ENCODE measurements at places on chromosomes 6 and 20.

GRCh38 chr6:126040826-126041225, 54.5 kb downstream of the TRMT11 start:
- no peak for DNase-seq

- no peak for DNase-seq
Observed at GRCh38 chr6:124977067-124977908, 15.1 kb downstream of the RNF217 start.

DNA sequence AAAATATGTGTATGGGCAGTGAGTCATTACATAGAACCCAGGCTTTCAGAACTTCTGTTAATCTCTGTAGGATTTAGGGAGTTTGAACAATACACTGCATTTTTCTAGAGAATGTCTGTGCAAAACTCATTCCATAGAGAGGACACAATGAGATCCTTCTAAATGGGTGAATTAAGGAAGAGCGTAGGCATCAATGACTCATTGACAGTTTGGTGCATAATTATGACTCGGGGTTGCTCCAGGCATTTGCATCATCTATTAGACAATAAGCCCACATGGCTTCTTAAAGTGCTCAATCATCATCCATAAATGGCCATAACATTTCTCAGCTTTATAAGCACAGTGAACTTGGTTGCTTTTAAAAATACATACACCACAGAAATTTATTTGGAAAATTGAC, 625.5 kb downstream of the CDH26 start:
- DNase-seq, result no peak

GRCh38 chr20:1805161-1805581, 90.0 kb upstream of the SIRPA start:
- DNase-seq, result peak; percentile 54

GRCh38 chr6:81242624-81243023, 509.9 kb downstream of the TENT5A start:
- no peak for DNase-seq

DNA sequence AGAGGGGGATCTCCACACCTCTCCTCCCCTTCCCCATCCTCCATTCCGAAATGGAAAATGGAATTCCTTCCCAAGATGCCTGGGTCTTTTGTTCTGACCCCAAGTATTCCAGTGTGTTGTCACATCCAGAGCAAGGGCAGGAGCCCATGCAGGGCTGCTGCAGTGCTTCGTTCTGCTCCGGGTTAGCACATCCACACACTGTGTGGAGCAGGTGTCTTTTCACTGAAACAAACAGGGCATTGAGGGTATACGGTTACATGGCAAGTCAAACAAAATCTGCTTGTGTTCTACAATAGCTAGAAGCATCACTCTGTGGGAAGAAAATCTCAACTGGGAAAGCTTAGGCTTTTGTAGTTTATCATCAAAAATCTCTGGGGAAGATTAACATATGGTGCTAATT, 56.9 kb downstream of the LYRM2 start:
- DNase-seq, result no peak

GRCh38 chr20:40525351-40525750, 163.7 kb downstream of the MAFB start:
- no peak for DNase-seq

DNA sequence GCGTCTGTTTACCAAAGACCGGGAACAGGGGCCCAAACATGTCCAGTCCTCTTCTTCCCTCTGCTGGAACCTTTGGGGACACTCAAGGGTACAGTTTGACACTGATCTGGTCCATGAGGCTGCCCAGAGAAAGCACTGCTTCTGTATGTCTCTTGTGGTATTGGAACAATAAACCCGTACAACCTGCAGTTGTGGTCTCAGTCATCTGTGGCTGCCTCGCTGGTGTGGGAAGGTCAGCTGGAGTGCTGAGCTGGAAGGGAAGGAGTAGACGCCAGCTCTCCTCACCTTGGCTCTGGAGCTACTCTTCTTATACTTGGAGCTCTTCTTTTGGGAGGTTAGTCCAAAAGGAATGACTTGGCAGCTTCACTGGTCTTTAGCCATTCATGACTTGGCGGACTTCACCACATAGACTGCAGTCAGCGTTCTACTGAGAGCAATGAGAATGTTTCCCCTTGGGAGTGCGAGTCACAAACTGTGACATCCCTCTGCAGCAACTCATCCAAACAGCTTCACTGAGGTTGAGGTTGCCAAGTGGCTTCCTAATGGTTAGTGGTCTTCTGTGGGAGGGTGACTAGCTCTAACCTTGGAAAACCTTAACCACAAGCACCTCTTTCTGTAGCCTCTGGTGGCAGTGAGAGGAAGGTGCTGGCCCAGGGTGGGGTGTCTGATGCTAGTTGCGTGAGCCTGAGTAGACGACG, 81.2 kb downstream of the ASXL1 start:
- DNase-seq, result no peak

DNA sequence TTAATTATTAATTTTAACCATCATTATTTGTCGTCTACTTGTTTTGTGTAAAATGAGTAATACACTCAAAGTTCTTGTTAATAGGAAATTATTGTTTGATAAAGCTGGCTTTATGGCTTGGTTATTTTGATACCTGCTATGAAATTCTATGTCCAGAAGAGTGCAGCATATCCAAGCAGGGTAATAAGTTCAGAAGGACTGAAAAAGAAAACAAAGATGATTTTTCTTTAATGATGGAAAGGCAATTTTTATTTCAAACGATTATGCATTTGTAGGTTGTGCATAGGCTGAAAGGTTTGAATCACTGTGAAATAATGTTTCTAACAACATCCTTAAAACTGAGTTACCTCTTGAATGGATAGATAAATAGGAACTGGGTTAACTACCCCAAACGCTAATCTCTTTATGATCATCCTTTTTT, 1.4 kb upstream of the MAN1A1 start:
- no peak for DNase-seq
